ENCODE measurements at places on chromosomes 13 and 19.
A peak's percentile ranks its signal among the peaks of the same experiment; 100 is the strongest.

DNA sequence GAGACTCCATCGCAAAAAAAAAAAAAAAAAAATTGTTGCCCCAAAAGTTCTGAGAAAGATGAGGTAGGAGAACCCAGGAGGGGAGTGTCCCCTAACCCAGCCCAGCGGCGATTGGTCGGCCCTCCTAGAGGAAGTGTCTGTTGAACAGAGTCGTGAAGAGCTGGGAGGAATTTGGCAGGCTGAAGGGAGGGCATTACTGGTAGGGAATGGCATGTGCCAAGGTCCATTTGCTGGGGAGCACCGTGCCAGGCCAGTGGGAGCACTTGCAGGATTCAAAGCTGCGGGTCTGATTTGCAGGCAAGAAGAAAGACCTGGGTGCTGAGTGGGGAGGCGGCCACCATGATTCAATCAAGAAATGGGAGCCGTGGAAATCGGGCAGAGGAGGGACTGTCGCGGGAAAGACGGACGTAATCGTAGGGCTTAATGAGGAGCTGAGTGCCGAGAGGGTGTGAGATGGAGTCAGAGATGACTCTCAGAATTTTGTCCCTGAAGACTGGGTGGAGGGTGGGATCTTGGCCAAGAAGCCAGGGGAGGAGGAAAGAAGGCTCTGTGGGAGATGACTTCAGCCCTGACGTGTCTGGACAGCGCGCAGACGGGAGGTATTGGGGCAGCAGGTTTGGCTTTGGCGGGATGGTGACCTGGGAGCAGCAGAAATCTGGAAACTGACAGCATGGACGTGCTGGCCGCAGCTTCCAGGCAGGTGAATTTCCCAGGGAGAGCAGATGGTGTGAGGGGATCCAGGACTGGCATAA lies 15.4 kb downstream of the CERS4 start:
- DNase-seq = no peak

DNA sequence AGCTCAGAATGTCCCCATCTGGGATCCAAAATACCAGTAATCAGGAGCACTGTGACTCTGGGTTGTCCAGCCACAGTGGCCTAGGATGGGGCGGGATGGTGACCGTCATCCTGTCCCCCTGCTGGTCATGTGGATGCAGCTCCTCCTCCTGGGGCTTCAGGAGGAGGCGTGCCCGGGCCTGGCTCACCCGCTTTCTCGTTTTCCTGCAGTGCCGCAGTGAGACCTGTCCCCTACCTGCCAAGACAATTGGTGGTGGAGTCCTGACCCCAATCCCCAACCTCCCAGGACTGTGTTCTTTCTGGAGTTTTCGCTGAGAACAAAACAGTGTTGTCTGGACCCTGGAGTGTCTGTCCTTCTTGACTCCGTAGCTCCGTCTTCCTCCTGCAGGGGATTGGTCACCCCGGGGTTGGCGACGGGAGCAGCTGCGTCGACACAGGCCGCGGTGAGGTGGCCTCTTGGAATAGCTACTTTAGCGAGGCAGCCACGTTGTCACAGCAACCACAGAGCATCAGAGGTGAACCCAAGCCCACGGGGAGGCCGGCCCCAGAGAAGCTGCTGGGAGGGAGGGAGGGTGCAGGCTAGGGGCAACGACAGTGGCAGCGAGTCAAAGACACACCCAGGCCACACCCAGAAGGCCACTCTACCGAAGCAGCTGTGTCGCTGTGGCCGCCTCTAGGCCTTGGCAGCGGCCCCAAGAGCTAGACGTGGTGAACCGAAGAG lies 10.2 kb upstream of the EMC10 start:
- DNase-seq = peak; percentile 66

GRCh38 chr19:42247640-42248199 lies 5.3 kb upstream of the GSK3A start:
- no peak for DNase-seq

- DNase-seq = no peak
Measured at GRCh38 chr19:19026299-19026971, 6.9 kb downstream of the SUGP2 start.
